Activated T-cell treated with anti-CD3 and anti-CD28 coated beads, Interleukin-2, amount 50 U/mL, for 24 hours (primary cell): ENCODE measurements at places on chromosomes 3 and 15.

- DNase-seq = no peak
Measured at GRCh38 chr3:112778353-112778948, 68.2 kb downstream of the CD200R1L start.

- no peak for DNase-seq
Measured at GRCh38 chr3:122407946-122408345, 7.9 kb downstream of the WDR5B start.

- DNase-seq = no peak
Measured at GRCh38 chr3:73575953-73576352, 48.8 kb downstream of the PDZRN3 start.

DNA sequence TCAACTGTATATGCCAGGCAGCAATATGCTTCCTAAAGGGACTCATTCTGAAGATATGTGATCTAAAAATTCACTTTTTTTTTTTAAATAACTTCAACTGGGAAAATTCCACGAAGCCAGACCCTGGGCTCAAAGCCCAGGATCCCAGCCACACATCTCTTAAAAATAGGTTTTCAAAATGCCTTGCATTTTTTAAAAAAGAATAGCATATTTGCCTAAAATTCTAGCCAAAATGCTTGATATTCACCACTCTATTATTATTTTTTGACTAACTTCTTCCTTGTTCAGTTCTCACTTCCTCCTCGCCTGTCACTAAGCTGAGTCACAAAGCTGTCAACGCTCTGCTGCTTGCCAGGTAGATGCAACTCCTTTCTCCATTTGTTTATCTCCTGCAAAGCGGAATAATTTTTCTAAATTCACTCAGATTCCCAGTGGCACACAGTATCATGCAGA, 28.0 kb upstream of the VGLL4 start:
- DNase-seq = no peak

DNA sequence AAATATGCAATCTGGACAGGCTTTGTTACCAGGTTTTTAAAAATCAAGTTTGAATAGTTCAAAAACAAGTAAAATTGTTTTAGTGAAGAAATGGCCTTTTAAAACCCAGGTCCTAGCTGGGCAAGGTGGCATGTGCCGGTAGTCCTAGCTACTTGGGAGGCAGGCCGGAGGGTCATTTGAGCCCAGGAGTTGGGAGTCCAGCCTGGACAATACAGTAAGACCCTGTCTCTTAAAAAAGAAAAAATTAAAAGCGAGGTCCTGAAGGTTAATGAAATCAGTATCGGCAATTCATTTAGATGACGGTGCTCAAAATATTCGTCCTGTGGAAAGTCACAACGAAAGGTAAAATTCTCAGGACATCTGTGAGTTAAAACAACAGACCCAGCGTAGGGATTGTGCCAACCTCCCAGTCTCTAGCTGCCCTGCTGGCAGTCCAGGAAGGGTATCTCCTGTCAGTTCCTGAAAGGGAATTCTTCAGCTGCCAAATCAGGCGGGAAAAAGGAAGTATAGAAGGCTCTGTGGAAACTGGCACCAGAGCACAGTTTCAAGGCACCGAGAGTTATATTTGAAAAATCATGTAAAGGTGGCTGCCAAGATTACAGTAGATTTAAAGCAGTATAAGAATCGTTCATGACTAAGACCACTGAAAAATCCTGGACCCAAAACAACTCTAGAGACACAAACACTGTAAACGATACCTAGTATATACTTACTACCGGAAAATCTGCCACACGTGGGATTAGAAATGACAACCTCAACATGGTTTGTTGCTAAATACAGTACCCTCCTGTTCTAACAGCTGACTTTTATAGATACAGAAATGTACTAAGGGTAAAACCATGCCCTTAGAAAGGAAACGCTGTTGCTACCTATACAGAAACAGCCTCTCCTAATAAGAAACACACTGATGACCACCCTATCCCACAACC, 1.2 kb upstream of the ABHD17C start:
- DNase-seq = no peak

DNA sequence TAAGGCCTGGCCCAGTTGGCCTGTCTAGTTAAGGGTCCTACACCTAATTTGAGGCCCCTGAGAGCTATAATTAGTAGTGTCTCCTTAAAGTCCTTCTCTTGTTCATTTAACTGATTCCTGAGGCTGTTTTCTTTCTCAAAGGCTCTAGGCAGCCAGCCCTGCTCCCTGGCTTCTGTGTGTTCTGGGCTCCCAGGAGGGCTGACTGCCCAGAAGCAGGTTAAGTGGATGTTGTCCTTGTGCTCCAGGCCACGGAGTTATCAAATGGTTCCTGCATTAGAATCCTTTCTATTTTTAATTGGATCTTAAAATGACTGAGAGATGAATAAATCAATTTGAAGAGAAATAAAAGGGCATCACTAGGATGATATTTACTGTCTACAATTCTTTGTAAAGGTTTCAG, 140.0 kb downstream of the SNRK start:
- DNase-seq = no peak

DNA sequence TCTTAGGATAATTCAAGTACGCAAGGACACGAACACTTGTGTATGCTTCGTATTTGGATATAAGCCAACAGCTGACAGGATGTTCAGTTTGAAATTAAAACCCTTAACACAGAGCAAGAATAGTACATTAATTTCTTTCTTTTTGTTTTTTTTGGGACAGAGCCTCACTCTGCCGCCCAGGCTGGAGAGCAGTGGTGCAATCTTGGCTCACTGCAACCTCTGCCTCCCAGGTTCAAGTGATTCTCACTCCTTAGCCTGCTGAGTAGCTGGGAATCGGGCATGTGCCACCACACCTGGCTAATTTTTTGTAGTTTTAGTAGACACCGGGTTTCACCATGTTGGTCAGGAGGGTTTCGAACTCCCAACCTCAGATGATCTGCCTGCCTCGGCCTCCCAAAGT, 32.4 kb downstream of the TOMM70 start:
- no peak for DNase-seq

DNA sequence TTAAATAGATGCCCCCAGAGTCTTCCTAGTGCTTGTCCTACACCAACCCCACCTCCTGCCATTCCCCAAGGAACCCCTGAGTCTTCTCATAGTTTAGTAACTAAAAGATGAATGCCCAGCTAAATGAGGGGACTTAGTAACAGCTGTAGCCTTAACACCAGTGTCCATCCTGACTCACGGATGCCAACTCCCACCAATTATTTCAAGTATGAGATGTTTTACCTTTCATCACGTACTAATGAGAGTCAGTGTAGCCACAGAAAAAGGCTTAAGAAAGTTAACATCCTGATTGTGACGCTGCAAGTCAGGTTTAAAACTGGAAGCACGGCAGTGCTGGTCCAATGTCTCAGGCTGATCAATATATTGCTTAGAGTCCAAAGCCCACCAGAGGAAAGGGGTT, 109.9 kb downstream of the FMN1 start:
- no peak for DNase-seq

GRCh38 chr3:13508496-13508895, 28.4 kb downstream of the HDAC11 start:
- no peak for DNase-seq

DNA sequence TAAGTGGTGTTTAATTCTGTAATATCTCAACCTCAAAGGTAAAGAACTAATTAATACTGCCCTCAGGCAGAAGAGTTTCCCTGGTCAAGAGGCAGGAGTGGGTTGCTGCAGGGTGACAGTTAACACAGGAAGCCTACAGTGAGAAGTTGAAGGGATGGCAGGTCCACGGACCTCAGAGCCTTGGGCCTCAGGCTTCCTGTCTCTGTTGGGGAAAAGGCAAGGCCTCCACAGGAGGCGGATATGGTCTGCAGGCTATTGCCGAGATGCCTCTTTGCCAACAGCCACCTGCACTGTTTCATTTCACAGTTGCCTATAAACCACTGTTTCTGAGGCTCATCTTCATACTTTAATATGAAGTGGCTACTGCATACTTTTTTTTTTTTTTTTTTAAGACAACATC, 33.3 kb upstream of the RPN1 start:
- DNase-seq = no peak

DNA sequence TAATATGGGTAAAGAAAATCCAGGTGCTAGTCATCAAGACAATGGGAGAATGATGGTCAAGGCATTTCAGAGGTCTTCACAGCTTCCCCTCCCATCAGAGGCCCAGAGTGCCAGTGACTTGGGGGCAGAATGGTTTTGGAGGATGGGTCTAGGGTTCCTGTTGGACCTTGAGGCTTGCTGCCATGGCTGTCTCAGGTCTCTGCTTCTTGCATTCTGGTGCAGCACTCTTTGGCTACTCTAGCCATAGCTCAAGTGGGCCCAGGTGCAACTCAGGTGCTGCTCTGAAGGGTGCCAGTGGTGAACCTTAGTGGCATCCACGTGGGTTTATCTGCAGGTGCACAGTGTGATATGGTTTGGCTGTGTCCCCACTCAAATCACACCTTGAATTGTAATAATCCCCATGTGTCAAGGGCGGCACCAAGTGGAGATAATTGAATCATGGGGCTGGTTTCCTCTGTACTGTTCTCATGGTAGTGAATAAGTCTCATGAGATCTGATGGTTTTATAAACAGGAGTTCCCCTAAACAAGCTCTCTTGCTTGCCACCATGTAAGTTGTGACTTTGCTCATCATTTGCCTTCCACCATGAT, 48.5 kb upstream of the PEX5L start:
- DNase-seq = no peak

DNA sequence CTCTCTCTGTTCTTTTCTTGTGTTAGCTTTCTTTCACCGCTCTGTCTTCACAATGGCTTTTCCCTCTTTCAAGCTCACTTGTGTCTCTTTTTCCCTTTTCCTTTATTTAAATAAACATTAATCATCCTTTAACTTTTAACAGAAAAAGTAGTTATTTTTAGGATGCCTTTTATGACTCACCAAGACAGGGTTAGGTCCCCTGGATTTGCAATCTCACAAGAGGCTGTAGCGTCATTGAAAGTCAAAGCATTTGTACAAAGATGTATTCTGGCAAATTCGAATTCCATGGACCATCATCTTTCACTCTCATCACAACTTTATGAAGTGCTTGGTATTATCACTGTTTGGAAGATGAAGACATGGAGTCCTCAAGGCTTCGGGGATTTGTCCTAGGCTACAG, 34.8 kb upstream of the MCTP2 start:
- no peak for DNase-seq

DNA sequence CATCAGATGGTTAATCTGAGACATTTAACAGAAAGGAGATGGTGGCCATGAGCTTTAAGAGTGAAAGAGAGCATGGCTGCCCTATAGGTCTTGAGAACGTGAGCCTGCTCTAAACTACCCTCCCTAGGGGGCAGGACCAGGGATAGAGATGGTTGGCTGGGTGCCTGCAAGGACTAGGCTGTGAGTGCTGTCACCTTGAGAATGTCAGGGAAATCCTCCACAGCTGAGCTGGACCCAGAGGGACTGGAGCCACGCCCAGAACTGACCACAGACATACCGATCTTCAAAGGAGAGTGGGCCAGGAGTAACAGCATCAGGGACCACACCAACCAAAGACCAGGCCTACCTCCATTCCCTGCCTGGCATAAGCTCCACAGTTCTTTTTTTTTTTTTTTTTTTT, 53.6 kb upstream of the UBE2E1 start:
- DNase-seq = no peak

- DNase-seq = no peak
Measured at GRCh38 chr15:65829130-65829764, 37.2 kb upstream of the DENND4A start.

GRCh38 chr3:47782446-47783308, 984 bp upstream of the SMARCC1 start:
- DNase-seq = no peak

DNA sequence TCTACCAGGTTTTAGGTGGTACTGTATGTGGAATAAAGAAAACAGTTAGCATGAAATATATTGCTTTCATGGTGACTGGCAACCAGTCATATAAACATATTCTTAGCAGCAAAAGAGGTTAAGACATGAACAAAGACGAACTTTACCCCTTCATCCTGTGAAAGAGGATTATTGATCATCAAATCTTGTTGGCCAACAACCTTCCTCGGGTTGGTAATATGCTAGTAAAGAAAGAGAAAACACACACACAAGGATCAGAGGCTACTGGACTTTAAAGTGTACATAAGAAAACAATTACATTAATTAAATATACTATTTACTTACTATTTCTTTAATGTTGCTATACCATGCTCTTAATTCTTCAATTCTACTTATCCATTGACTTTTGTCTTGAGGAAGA, 337.9 kb downstream of the TBC1D5 start:
- no peak for DNase-seq

DNA sequence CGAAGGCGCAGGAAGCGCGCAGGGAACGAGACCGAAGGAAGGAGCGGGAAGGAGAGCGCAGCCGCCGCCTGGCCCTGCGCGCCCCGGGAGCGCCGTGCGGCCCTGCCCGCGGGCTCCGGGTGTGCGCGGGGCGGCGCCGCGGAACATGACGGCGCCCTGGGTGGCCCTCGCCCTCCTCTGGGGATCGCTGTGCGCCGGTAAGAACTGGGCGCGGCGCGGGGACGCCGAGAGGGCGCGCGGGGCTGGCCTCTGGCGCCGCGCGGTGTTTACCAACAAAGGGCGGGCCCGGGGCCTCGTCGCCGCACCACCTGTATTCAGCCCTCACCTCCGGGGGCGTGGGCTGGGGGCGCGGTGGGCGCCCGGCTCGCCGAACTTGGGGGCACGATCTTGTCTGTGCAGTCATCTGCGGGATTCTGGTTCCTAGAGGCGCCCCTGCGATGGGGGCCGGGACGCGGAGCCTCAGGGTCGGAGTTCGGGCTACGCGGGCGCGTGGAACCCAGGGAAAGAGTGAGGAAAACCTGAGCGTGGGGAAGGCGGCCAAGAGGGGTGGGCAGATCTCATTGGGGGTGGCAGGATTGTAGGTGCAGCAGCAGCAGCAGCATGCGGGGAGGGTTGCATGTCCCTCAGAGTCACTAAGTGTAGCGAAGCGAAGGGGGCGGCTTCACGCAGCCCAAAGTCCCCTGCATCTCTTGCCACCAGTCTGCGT, 641 bp downstream of the ACVR2B start:
- peak; percentile 62 for DNase-seq

GRCh38 chr3:66136597-66136996, 84.2 kb upstream of the SLC25A26 start:
- DNase-seq = no peak

- no peak for DNase-seq
Measured at GRCh38 chr3:40166997-40167396, 142.5 kb upstream of the EIF1B start.

GRCh38 chr3:94362393-94362792, 299.5 kb downstream of the NSUN3 start:
- DNase-seq = no peak
